ENCODE measurements at places on chromosomes 3 and 15.

DNA sequence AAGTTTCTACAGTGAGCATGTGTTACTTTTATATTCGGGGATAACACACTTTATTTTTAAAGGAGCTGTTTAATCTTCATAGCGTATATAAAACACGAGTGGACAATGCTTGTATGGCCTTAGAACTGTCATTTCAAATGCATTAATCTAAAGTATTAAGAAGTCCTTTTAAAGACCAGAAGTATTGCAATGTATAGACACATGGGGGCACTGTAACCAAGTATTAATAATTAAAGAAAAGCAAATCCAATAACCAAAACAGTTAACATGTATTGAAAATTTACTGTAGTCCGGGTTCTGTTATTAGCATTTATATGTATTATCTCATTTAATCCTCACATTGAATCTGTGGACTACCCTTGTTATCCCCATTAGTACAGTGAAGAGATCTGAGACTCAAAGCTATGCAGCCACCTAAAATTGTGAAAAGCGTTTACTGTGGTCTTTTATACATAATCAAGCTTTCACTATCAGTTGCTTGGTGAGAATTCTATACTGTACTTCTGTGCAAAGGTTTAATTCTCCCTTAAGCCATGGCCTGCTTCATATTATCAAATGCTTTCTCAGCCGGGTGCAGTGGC lies 10.1 kb downstream of the ARL14 start:
- DNase-seq = no peak

- DNase-seq = no peak
Measured at GRCh38 chr3:176447369-176447768, 749.9 kb downstream of the TBL1XR1 start.

- no peak for DNase-seq
Measured at GRCh38 chr15:82624008-82624407, 23.2 kb downstream of the CPEB1 start.

DNA sequence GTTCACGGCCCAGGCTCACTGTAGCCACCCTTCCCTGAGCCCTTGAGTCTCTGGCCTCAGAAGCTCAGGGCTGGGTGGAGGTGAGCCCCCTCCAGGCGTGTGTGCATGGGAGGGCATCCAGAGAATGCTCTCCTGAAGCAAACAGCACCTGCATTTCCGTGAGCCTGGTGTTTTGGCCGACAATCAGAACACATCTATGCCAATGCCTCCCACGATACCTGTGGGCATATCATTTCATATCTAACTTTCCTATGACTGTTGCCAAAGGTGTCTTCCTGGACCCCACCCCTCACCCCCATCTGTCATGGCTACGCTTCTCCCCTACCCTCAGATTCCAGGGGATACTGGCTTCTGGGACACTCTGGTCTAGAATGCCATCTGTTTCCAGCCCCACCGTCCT lies 53.3 kb upstream of the RAB6B start:
- no peak for DNase-seq

- no peak for DNase-seq
Measured at GRCh38 chr3:96510334-96510733, 304.1 kb upstream of the EPHA6 start.

- DNase-seq = no peak
Measured at GRCh38 chr15:73165844-73166243, 113.6 kb downstream of the NEO1 start.

GRCh38 chr15:46461416-46461815 lies 826.6 kb downstream of the SQOR start:
- DNase-seq = no peak

DNA sequence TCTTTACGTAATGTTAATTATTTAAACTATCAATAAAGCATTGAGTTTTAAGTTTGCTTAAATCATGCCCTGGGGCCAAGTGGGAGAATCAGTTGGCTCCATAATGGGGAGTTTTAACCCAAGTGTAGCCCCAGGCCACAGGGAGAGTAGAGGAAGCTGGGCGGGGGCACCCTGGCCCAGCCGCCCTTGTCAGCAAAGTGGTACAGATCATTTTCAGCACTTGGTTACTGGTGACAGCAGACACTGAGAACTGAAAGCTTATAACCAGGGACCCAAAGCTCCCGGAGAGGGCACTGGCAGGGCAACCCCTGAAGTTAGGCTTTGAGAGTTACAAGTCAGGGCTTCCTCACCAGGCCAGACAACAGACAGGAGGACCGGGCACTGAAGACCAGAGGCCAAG lies 90.6 kb downstream of the SEMA5B start:
- DNase-seq = no peak

DNA sequence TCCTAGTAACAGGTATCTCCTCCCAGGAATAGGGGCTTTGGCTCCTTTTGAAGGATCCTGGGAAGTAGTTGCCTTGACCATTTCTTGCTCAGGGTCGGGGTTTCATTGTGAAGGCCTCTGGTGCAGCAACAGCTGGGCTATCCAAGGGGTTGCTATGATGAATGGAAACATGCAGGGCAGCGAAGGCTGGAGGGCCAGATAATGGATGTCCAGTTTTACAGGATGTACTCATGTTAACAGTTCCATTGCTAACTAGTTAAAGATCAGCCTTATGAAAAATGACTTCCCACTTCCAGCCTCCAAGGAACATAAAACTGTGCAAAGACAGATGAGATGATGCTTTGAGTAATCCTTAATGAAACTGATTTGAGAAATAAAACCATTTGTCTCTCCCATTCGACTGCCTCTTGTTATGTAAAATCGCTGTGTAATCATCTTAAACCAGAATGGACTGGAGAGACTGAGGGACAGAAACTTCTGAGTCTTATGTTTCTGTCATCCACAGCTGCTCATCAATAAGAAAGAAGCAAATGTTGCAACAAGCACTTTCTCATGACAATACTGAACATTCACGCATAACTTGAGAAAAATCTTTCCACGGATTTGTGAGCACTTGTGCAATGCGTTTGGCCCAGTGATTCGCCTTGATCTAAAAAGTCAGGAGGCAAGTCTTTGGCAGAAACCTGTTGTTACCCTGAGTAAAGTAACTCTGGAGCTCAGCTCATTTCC lies 473.5 kb upstream of the RGMA start:
- DNase-seq = no peak

- DNase-seq = no peak
Measured at GRCh38 chr15:63447017-63447676, 57.2 kb upstream of the USP3 start.

- no peak for DNase-seq
Measured at GRCh38 chr15:67063689-67064606, 1.5 kb upstream of the SMAD3 start.

DNA sequence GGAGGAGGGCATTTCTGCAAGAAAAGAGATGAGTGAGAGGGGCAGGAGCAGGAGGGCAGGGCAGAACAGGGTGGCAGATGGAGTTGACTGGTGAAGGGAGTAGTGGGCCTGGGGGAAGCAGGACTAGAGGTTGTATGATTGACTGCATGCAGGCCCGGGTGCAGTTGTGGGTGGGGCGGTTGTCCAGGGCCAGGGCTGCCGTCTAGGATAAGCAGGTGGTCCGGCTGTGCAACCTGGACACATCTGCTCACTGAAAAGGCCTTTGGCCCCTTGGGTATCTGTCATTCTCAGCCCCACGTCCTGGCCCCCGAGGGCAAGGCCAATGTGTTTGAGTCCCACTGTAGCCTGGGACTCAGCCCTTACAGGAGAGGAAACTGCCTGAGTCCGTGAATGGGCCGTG lies 25.4 kb downstream of the ALS2CL start:
- DNase-seq = no peak

DNA sequence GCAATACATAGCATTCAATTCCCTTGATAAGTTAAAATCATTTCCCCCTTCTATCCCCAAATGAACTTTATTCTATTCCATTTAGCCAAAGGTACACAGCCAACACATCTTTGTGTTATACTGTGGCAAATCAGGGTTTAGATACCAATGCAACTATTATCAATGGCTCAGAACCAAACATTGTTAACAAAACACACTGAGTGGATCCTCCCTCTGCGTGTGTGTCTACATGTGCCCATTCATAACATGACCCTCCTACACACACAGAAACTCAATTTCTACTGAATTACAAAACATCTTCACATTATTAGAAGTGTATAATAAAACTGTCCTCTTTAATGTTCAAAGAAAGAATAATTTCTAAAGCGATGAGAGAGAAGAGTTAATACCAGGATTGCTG lies 1.3 kb downstream of the TTBK2 start:
- no peak for DNase-seq

DNA sequence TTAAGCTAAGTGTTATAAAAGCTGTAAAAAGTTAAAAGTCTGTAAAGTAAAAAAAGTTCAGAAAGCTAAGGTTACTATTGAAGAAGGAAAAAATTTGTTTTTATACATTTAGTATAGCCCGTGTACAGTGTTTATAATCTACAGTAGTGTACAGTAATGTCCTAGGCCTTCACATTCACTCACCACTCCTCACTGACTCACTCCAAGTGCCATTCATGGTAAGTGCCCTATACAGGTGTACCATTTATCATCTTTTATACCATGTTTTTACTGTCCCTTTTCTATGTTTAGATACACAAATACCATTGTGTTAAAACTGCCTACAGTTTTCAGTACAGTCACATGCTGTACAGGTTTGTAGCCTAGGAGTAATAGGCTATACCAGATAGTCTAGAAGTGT lies 8.8 kb downstream of the CCDC71 start:
- DNase-seq = no peak

DNA sequence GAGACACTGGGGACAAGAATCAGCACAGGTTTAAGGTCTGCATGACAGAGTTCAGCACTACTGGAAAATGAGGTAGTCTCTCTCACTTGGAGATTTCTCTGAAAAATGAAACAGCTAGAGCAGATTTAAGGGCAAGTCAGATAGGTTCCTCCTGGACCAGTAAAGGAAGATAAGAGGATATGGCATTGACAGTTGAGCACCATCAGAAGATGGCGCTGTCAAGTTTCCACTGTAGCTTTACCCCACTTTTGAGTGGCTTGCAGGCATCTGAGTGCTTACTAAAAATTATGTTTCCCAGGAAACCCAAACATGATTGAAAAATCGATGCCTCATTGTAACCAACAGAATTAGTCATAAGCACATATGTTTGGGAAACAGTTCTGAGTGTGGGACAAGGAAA lies 407.2 kb upstream of the UBE2E2 start:
- no peak for DNase-seq

DNA sequence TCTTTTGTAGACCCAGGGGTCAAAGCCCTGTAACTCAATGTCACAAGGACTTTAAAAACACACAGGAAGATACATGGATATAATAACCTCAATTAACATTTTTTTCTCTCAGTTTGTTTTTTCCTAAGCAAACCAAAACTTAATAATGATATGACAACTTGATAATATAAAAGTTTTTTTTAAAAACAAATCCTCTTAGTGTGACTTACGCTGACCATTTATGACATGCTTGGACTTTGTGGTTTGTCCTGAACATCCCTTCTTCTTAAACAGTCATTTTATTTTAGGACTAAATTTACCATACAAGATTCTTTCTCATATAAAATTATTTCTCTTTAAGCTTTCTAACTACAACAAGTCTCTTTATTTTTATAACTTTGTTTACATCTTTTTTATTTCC lies 25.4 kb upstream of the FAM3D start:
- no peak for DNase-seq

DNA sequence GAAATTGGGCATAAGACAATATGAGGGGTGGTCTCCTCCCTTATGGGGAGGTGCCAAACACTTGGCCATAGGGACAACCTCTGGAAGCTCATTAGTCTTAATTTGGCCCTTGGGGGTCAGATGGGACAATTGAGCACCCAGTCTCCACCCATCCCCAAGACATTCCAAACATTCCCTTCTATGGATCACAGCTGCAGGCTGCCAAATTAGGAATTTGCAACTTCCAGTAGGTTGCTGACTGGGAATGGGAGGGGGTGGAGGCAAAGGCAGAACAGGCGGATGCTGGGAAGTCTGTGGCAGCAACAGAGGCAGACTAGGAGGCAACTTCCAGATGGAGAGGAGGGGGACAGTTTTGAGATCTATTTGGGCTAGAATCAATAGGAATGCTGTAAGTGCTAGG lies 1.4 kb upstream of the PDHB start:
- DNase-seq = peak; percentile 19

DNA sequence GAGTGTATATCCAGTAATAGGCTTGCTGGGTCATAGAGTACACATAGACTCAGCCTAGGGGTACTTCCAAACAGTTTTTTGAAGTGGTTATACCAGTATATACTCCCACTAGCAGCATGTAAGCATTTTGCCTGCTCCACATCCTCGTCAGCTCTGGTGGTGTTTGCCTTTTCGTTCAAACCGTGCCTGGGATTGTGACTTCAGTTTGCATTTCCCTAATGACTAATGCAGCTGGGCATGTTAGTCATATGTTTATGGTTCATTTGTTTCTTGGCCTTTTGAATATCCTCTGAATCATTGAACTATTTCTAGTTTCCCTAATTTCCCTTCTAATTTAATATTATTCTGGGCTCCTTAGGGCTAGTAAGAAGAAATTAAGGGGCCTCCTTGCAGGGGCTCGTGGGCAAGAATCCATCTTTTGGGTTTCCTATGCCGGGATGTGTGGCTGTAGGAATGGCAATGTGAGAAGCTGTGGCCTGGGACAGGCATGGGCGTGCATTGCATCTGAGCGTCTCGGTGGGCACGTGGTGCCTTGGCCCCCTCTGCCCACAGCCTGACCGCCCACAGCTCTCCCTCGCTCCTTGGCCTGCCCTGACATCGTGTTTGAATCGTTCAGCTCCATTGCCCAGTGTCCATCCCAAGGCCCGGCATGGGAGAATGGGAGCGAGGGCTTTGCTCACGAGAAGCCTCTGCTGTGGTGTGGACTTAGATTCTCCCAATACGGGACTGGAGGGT lies 26.4 kb downstream of the FAH start:
- peak; percentile 84 for DNase-seq

DNA sequence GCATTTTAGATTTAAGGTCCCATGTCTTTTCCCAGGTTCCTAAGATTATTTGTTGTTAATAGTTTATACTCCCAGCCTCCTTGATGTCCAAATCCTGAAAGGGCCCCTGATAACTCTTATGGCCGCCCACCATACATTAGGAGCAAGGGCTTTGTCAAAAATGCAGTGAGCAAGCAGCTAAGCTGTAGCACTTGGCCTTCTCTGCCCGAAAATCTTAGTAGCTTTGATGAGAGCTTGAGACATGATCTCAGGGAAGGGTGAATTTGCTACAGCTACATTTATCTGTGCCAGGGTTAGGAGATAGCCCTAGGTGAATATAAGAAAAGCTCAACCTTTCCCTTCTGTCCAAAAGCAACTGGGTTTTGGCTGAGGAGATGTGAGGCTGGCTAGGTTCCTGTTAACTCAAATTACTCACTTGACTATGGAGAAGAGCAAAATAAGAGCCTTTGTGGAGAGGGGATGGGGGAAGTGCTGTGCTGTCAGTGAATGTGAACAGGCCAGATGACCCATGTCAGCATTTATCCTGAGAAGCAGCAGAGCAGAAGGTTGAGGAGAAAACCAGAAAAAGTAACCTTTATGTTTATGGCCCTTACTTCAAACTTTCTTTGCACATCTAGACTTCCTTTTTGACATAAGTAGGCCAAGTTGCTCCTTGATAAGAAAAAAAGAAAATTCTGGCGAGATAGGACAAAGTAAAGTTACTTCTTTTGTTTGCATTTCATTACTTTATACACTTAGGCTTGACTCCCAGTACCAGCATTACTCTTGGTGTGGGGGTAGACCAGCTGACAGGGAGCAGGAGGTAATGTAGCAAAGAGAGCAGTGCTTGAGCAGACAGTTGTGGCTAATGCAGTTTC lies 21.1 kb downstream of the MAPK6 start:
- DNase-seq = no peak

Data from astrocyte of the cerebellum (primary cell).